ENCODE measurements at places on chromosomes 6 and 20.
A peak's percentile ranks its signal among the peaks of the same experiment; 100 is the strongest.

DNA sequence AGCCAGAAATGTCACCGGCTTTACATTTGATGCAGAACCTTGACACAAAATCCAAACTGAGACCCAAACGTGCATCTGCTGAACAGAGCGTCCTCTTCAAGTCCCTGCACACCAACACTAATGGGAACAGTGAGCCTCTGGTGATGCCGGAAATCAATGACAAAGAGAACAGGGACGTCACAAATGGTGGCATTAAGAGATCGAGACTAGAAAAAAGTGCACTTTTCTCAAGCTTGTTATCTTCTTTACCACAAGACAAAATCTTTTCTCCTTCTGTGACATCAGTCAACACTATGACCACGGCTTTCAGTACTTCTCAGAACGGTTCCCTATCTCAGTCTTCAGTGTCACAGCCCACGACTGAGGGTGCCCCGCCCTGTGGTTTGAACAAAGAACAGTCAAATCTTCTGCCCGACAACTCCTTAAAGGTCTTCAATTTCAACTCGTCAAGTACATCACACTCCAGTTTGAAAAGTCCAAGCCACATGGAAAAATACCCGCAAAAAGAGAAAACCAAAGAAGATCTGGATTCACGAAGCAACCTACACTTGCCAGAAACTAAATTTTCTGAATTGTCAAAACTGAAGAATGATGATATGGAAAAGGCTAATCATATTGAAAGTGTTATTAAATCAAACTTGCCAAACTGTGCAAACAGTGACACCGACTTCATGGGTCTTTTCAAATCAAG, 108.4 kb downstream of the RTN4IP1 start:
- peak; percentile 91 for DNase-seq

- peak; percentile 46 for DNase-seq
Measured at GRCh38 chr6:137926207-137926731, 59.2 kb downstream of the TNFAIP3 start.

DNA sequence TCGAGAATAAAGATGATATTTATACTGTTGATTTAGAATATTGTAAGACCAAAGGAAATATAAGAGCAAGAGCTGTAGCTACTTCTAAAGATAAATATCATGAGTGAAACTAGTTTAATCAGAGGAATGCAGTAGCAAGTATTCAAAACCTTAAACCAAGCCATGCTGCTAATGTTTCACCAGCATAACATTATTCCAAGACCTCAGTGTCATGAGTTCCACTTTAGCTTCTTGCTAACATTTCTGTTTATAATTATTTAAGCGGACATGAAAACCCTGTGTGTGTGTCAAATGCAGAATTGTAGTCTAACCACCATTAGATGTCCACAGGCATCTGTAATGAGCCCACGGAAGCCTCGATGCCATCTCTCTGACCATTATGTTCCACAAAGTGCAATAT, 752.6 kb upstream of the MARCKS start:
- no peak for DNase-seq

DNA sequence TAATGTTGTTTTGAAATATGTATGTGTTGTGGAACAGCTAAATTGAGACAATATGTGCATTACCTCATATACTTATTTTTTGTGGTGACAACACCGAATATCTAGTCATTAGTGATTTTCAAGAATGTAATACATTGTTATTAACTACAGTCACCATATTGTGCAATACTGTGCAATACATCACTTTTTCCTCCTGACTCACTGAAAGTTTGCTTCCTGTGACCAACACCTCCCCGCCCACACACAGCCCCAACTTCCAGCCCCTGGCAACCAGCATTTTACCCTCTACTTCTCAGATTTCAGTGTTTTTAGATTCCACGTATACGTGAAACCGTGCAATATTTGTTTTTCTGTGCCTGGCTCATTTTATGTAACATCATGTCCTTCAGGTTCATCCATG, 627.9 kb downstream of the PRKN start:
- DNase-seq: peak; percentile 68

- DNase-seq: no peak
Measured at GRCh38 chr6:105744815-105745214, 341.3 kb upstream of the PRDM1 start.

DNA sequence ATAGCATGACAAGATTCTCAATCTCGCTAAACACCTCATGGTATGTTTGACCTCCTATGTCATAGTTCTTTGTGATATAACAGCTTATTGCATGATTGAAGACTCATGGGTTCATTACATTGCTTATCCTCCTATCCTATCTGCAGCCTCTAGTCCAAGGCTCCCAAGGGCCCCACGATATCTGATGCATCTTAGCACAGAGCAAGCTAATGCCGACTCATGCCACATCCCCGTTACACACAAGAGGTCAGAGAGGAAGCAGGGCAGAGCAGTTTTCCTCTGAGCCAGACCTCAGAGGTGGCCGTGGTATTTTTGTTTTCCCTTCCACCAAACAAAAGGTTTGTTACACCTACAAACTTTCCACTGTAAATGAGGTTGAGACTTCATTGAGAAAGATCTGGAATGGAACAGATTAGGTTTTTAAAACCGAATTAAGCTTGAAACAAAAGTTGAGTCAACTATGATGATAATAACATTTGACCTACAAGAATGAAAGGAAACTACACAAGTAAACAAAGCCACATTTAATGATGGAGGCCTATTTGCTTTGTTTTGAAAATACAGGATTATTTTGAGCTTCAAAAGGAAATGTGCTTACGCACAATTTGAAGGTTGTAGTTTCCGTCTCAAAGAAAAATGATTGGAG, 133.9 kb upstream of the MYLIP start:
- DNase-seq: no peak

DNA sequence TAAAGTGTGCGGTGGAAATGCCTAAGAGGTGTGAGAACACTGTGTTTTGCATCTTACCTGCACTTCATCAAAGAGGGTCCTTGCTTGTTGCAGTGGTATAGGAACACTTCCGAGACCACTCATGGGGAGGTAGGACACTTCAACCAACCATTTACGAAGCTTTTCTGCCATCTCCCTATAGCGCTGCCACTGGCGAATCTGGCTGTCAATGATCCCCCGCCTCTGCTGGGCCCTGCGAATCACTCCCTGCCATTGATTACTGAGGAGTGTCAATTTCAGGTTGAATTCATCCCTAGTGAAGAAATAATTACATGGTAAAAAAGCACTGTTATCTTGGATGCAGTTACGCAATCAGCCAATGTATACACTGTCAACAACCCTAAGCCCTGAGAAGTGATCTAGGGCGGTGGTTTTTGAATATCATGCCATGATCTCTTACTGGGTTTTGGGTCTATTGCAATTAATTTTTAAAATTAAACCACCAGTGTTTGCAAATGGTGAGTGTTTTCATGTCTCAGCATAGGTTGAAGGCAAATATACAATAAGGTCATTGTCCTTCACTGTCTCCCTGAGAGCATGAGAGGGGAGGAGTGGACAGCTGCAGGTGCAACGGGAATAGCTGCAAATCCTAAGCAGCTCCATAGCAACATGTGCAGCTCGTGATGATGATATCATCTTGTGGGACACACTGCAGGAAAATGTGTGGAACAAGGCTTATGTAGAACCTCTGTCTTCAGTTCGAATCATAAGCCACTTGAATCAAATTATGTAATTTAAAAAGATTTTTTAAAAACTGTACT, 400.6 kb downstream of the ESR1 start:
- DNase-seq: no peak

- DNase-seq: no peak
Measured at GRCh38 chr6:18276610-18277236, 12.4 kb upstream of the DEK start.

GRCh38 chr20:35240083-35240810, 13.8 kb downstream of the MMP24 start:
- no peak for DNase-seq

DNA sequence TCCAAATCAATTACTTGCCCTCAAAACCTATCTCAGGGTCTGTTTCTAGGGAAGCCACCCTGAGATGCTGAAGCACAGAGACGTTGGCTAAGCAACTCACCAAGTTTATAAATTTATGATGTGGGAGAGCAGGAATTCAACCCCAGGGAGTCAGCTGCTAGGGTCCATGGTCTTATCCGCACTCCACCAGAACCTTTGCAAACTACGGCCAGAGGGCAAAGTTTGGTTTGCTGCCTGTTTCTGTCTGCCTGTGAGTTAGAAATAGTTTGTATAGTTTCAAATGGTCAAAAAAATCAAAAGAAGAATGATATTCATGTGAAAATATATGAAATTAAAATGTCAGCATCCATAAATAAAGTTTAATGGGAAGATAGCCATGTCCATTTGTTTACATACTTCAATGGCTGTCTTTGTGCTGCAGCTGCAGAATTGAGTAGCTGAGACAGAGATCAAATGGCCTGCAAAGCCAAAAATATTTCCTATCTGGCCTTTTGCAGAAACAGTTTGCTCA, 83.7 kb upstream of the ZFP64 start:
- no peak for DNase-seq

GRCh38 chr20:1190847-1191246, 6.1 kb upstream of the TMEM74B start:
- DNase-seq: no peak

GRCh38 chr20:54474866-54475265, 527 bp upstream of the DOK5 start:
- no peak for DNase-seq

GRCh38 chr6:18044108-18044783, 56.8 kb upstream of the KIF13A start:
- DNase-seq: no peak

GRCh38 chr6:15504581-15505350, 158.1 kb downstream of the DTNBP1 start:
- DNase-seq: no peak

GRCh38 chr6:160967833-160968232, 23.7 kb upstream of the MAP3K4 start:
- no peak for DNase-seq

DNA sequence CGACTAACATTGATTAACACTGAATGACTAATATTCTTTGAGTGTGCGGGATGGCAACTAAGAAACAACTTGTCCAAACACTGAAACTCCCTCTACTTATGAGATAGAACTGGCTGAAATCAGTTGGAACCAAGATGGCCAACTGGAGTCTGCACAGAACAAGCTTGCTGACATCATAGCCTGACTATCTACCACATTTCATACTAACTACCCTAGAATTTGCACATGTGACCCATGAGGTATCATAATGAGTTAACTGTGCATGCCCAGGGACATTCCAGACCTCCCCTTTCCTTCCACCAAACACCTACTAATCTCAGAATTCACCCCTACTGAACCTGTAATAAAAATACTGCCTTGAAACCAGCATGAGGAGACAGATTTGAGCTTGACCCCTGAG, 43.2 kb downstream of the PHIP start:
- DNase-seq: peak; percentile 9

DNA sequence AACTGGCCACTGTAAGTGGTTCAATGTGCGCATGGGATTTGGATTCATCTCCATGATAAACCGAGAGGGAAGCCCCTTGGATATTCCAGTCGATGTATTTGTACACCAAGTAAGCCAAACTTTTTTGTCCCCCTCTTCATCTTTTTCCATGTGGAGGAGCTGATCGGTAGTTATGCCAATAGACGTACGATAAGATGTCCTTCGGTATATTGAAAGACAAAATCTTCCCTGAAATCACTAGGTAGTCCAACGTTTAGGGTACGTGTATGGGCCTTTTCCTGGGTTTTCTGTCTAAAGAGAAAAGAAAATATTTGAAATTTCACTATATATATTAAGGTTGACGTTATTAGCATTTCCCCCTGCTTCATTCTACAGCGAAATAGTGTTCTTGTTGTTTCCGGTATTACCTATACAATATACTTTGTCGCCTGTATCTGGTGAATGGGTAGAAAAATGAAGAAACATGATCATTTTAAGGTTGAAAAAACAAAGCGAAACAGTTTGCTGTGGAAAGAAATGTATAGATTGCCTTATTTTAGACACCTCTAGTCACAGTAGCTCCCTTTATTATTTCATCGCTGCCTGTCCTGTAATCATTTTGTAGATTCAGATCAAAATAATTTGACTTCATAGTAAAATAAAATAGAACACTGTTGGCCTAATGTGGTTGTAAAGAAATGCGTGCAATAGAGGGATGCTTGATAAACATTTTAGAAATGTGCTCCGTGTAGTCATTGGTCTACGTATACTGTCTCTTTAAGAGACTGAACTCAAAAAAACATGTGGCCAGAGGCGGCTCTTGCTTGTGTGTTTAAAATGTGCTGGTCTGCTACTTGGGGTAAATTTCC, 1.5 kb downstream of the LIN28B start:
- no peak for DNase-seq

DNA sequence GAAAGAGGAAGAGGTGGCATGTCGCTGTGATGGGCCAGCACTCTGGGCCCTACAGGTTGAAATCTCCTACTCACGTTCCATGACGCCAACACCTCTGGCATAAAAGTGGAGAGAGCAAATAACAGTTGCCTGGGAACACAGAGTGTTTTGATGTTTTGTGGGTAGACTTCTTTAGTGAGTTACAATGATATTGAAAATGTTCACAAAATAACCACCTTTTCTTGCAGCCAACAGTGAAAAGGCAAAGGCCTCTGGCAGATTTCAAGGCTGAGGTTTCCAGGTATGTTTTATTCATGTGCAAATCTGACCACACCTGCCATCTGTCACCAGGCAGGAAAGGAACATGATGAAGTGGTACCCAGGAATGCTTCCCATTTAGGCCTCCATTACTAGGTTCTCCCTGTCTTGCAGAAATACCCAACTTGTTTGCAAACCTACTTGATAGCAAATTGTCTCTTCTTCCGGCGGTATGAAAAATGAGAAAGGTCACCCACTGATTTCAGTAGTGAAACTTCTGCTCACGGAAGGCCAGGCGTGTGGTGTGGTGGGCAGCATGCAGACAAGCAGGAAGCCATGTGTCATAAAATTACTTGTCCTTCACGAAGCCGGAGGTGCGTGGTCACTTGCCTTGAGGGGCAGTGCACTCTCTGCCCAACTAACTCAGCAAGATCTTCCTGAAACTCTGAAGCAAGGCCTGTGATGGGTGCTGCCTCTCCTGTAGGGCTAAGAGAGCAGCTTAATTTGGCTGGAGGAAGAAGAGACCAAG, 299.1 kb upstream of the PRDM1 start:
- DNase-seq: peak; percentile 20

GRCh38 chr20:16810216-16810615, 62.1 kb downstream of the OTOR start:
- no peak for DNase-seq

DNA sequence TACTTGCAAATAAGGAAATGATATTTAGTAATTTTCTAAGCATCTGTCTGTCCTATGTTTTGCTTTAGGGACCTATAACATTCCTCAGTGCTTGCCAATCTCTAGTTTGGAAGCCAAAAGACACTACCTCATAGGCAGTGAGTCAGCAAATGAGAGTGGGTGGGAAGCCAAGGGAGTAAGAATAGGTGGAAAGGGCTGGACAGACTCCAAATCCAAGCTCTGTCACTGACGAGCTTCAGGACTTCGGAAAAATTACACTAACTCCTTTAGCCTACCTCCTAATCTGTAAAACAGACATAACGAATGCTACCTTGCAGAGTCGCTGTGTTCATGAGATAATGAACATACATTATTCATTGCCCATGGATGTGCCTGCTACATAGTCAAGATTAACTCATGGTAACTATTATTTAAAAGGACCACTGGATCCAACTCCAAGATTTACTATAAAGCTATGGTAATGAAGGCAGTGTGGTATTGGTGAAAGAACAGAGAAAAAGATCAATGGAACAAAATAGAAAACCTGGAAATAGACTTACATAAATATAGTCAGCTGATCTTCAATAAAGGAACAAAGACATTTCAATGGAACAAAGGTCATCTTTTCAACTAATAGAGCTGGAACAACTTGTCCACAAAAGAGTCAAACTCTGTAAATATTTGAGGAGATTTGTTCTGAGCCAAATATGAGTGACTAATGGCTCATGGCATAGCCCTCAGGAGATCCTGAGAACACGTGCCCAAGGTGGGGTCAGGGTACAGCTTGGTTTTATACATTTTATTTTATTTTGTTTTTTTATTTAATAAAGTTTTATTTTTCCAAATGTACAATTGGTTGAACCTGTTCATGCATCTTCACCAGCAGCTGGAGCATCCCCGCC, 64.1 kb downstream of the FAM50B start:
- no peak for DNase-seq
